Activated naive CD4-positive, alpha-beta T cell (primary cell): ENCODE measurements at places on chromosomes 2 and 18.

- DNase-seq = no peak
Measured at GRCh38 chr2:236021499-236022057, 146.6 kb downstream of the GBX2 start.

GRCh38 chr2:74849228-74849892, 15.4 kb downstream of the HK2 start:
- no peak for DNase-seq

DNA sequence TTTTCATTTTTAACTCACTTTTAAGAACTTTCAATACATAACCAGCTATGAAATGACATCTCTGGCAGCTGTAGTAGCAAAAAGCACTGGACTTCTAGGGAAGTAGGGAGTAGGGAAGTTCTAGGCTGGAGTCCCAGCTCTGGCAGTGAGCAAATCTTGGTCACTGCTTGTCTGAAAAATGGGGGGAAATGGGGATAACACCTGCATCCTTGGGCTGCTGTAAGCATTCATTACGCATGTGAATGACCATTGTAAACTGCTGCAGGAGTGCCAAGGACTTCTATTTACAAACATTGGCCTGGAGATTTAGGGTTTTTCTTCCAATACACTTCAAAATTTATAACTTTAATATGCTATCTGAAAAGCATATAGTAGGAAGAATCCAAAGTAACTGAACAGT, 972 bp upstream of the MPP4 start:
- DNase-seq = no peak

DNA sequence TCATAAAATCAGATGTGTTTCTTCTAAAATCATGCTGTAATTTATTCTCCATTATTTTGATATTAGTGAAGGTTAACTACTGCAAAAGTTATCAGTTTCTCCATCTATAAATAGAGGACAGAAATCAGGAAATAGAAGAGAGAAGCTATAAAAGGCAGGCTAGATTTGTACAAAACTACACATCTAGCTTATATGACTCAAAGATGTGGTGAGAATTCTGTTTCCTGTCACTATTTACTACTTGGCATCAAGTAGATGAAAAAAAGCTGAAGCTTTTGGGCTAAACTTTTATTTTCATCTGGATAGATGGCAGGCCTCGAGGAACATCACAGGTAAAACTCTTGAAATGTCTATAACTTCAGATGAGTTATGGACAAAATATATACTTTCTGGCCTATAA, 49.8 kb upstream of the NAB1 start:
- no peak for DNase-seq
